Memory B cell (primary cell): ENCODE measurements at places on chromosomes 5 and 9.

DNA sequence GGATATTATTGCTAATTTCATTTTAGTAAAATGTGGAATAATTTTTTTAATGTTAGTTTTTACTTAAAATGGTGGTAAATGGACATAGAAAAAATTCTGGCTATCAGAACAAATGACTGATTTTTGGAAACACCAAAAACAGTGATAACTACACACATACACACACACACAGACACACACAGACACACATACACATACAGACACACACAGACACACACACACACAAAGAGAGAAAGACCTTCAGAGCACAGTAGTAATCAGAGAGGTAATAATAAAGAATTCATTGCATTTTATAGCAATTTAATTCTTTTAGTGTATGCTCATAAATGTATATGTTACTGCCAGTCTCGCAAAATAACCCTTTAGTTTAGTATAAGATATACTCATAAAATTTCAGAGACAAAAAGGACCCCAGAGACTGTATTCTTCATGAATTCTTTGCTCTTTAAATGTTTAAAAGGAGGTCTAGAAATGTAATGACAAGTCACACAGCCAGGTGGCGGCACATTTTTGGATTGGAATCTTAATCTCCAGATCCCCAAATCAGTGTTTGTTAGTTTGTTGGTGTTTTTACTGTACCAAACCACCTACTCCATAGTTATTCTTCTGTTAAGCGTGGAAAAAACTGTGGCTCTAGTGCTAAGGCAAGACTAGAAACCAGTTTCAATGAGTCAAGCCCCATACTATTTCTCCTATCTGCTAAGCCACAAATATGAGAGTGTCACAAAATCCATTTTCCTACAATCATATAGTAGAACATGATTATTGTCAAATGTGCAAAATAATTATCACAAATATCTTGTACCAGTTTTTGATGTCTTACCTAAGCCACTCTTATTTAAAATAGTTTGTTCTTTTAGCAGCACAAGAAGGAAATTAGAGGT lies 109.9 kb downstream of the EDIL3 start:
- no peaks in the 10 kb centered on the region for H3K27me3 ChIP-seq
- no peak overlapping the region for H3K27ac ChIP-seq
- no peaks in the 10 kb centered on the region for H3K4me1 ChIP-seq
- DNase-seq = no peak
- H3K4me3 ChIP-seq = no peak overlapping the region

DNA sequence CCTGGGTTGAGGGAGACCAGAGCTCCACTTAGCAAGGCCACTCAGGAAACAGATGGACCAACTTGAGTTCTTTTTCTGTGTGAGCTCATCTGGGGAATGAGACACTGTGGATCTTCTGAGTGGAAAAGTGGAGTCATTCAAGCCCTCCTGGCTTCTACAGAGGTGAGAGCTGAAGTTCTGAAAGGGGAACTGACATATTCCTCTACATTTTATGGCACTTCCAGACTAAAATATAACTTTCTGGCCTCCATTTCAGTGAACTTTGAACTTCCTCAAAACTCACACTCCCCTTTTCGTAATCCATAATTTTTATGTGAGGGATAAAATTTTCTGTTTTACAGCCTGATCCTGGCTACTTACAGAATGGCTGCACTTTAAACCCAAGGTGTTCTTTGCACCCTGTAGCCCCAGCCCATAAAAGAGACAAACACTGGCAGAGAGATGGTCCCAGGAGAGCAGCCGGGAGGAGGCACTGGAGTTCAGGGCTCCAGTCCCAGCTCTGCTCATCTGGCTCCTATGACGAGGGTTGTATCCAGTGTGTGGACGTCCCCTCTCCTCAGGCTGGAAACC lies 10.8 kb downstream of the SPAAR start:
- peaks cover 5% of the 10 kb centered on the region for H3K27me3 ChIP-seq
- no peak for DNase-seq
- H3K27ac ChIP-seq = no peak overlapping the region
- no peaks in the 10 kb centered on the region for H3K36me3 ChIP-seq
- no peak overlapping the region for H3K4me3 ChIP-seq
- no peaks in the 10 kb centered on the region for H3K4me1 ChIP-seq

- no peak for DNase-seq
- H3K27ac ChIP-seq = no peak overlapping the region
- H3K4me3 ChIP-seq = no peak overlapping the region
- no peaks in the 10 kb centered on the region for H3K4me1 ChIP-seq
- H3K36me3 ChIP-seq = no peaks in the 10 kb centered on the region
Measured at GRCh38 chr5:88388476-88389337, 120.1 kb upstream of the TMEM161B start.

DNA sequence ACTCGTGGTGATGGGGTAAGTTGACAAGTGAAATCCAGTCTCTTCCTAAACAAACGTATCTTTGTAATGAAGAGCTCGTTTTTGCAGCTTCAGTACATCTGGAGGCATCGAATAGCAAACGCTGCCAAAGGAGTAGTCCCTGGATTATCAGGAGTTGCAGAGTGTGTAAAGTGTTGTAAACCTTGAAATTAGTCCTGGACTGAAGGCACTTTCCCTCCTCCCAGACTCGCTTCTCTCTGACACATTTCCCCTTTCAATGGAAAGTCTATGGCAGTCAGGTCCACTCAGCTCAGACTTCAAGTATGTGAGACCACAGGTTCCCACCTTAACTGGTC lies 1.5 kb upstream of the PBX3 start:
- H3K4me1 ChIP-seq = peaks cover 20% of the 10 kb centered on the region
- no peaks in the 10 kb centered on the region for H3K36me3 ChIP-seq
- peak overlapping the region; percentile 95 for H3K27ac ChIP-seq
- peaks cover 3% of the 10 kb centered on the region for H3K27me3 ChIP-seq
- peak overlapping the region; percentile 99 for H3K4me3 ChIP-seq

DNA sequence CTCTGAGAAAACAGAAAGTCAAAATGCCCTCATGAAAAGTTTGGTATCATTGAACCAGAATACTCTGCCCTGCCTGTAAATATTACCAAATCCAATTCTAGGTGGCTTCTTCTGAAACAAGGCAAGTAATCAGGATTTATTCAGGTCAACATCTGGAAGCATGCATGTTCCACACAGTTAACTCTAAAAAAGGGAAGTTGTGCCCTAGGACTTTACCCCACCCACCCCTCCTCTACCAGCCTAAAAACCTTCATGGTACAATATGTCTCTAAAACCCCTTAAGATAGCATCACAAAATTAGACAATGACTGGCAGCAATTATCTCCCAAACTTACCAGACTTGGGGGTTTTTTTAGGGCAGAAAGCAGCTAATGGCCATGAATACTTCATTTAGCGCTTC lies 414.8 kb upstream of the SLC30A5 start:
- no peak overlapping the region for H3K27ac ChIP-seq
- DNase-seq = no peak
- no peak overlapping the region for H3K4me3 ChIP-seq
- peaks cover 9% of the 10 kb centered on the region for H3K27me3 ChIP-seq

- no peak for DNase-seq
- H3K4me1 ChIP-seq = no peaks in the 10 kb centered on the region
- no peak overlapping the region for H3K27ac ChIP-seq
- H3K4me3 ChIP-seq = no peak overlapping the region
- H3K27me3 ChIP-seq = peaks cover under 1% of the 10 kb centered on the region
- H3K36me3 ChIP-seq = peaks cover under 1% of the 10 kb centered on the region
Measured at GRCh38 chr5:16975950-16976624, 40.0 kb upstream of the MYO10 start.

DNA sequence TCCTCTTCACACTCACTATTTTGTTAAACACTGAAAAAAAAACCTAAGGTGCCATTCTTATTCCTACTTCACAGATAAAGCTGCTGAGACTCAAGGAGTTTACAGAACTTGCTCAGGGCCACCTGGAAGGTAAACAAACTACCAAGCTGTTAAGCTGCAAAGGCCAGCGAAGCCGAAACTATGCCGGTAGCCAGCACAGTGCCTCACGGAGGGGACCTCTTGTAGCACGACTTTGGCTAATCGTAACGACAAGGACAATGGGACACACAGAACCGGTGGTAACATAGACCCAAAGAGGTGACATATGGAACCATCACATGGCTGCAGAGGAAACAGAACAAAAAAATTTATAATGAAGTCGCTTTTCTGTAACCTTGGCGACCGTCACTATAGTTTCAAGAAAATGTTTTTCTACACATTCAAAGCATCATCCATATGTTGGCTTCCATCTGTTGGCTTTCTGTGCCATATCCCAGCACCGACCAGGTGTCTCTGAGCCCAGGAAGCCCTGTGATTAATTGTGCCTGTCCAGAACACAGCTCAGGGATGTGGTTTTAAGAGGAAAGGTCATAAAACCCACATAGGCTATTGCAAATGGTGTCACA lies 60.3 kb downstream of the S1PR3 start:
- peaks cover 9% of the 10 kb centered on the region for H3K27me3 ChIP-seq
- H3K4me1 ChIP-seq = no peaks in the 10 kb centered on the region
- H3K27ac ChIP-seq = no peak overlapping the region
- no peak overlapping the region for H3K4me3 ChIP-seq

- H3K4me1 ChIP-seq = no peaks in the 10 kb centered on the region
- H3K27ac ChIP-seq = no peak overlapping the region
- no peak for DNase-seq
- no peak overlapping the region for H3K4me3 ChIP-seq
- peaks cover 7% of the 10 kb centered on the region for H3K27me3 ChIP-seq
- peaks cover 2% of the 10 kb centered on the region for H3K36me3 ChIP-seq
Measured at GRCh38 chr5:54463713-54464112, 8.2 kb downstream of the HSPB3 start.

DNA sequence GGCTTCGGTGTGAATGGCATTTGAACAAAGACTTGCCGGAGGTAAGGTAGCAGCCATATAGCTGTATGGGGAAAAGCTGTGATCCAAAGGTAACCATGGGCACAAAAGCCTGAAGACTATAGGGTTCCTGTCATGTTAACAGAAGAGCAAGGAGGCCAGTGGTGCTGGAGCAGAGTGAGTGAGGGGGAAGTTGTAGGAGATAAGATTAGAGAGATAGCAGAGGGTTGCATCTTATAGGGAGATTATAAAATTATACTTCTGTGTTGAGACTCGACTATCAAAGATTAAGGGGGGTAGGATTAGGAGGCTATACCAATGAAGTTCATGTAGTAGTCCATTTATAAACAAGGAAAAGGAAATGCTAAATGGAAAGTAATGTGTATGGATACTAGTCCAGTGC lies 3.3 kb downstream of the NCBP1 start:
- no peak for DNase-seq
- H3K4me3 ChIP-seq = no peak overlapping the region
- H3K4me1 ChIP-seq = peaks cover 36% of the 10 kb centered on the region
- H3K36me3 ChIP-seq = no peaks in the 10 kb centered on the region

GRCh38 chr5:82104872-82105271 lies 133.0 kb downstream of the ATG10 start:
- peaks cover 2% of the 10 kb centered on the region for H3K36me3 ChIP-seq
- H3K4me1 ChIP-seq = peaks cover 4% of the 10 kb centered on the region
- no peak for DNase-seq
- no peak overlapping the region for H3K27ac ChIP-seq
- H3K4me3 ChIP-seq = no peak overlapping the region
- H3K27me3 ChIP-seq = no peaks in the 10 kb centered on the region

GRCh38 chr9:660227-660626 lies 181.3 kb upstream of the DMRT1 start:
- H3K4me3 ChIP-seq = no peak overlapping the region
- no peaks in the 10 kb centered on the region for H3K27me3 ChIP-seq
- H3K36me3 ChIP-seq = peaks cover 5% of the 10 kb centered on the region
- H3K4me1 ChIP-seq = peaks cover 16% of the 10 kb centered on the region
- no peak for DNase-seq
- no peak overlapping the region for H3K27ac ChIP-seq

DNA sequence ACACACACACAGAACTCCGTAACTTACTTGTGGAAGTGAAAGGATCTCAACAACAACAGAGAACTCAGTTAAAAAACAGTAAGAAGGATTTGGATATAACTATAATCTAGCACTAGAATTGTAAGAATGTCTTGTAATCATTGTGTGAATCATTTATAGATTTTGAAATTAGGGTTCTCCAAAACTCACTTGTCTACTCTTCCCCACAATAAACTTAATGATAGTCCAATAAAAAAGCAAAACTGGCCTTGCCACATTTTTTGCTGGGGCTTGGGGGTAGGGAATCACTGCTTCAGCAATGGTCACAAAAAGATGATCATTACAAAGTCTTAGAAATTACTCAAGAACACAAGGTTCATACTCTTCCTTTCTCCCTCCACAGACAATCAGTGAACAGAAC lies 8.8 kb downstream of the TBCA start:
- H3K27me3 ChIP-seq = no peaks in the 10 kb centered on the region
- H3K36me3 ChIP-seq = peaks cover 20% of the 10 kb centered on the region
- H3K4me3 ChIP-seq = no peak overlapping the region

GRCh38 chr5:90311401-90311800 lies 98.2 kb downstream of the CETN3 start:
- no peaks in the 10 kb centered on the region for H3K36me3 ChIP-seq
- no peaks in the 10 kb centered on the region for H3K4me1 ChIP-seq
- H3K27me3 ChIP-seq = no peaks in the 10 kb centered on the region
- no peak overlapping the region for H3K27ac ChIP-seq
- no peak overlapping the region for H3K4me3 ChIP-seq

GRCh38 chr5:73603998-73604397 lies 22.0 kb upstream of the ARHGEF28 start:
- DNase-seq = no peak
- H3K27me3 ChIP-seq = peaks cover 2% of the 10 kb centered on the region
- no peaks in the 10 kb centered on the region for H3K4me1 ChIP-seq

DNA sequence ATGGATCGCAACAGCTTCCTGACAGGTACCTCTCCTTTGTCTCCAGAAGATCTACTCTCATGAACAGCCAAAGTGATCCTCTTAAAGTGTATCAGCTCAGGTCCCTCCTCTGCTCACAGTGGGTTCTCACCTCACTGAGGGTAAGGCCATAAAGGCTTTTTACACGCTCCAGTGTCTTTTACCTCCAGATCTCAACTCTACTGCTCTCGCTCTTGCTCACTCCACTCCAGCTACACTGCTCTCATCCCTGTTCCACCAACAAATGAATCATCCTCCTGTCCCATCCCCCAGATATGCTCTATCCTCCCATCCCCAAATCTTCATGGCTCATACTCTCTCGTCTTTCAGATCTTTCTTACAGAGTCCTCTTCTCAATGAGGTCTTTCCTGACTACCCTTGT lies 248.6 kb upstream of the EFNA5 start:
- no peak for DNase-seq
- H3K27me3 ChIP-seq = no peaks in the 10 kb centered on the region
- no peak overlapping the region for H3K27ac ChIP-seq
- peaks cover 6% of the 10 kb centered on the region for H3K36me3 ChIP-seq

GRCh38 chr9:114501796-114502682 lies 3.2 kb downstream of the WHRN start:
- DNase-seq = no peak
- H3K36me3 ChIP-seq = no peaks in the 10 kb centered on the region
- peaks cover 22% of the 10 kb centered on the region for H3K4me1 ChIP-seq
